ENCODE measurements at places on chromosomes 12 and 14. TPM values are rescaled to one million over a fixed set of nuclear protein-coding genes. Genes with fewer than 3 reads are reported as not detected.

KSR2 gene
- total RNA-seq, result not detected

PDE6H gene
- total RNA-seq, result not detected

OR6C76 gene
- not detected for total RNA-seq

NRL gene
- total RNA-seq, result 4.5 TPM

GNS gene
- 187 TPM for total RNA-seq

INF2 gene
- total RNA-seq, result 87.3 TPM

KRT81 gene
- not detected for total RNA-seq

Data from myocyte (in vitro differentiated cells).